ENCODE measurements at places on chromosomes 13 and 19.
A peak's percentile ranks its signal among the peaks of the same experiment; 100 is the strongest.

DNA sequence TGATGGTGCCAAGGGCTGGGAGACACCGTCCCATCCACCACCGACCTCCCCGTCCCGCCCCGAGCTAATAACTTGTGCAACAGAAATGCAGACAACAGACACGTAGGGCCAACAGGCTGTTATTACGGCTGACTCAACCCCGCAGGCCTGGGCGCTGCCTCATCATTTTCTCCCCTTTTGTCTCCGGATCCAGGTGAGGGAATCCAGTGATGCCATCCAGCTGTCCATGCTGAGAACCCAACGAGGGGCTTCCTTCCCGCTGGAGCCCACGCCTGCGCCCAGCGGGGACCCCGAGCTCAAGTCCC lies 6.4 kb upstream of the DIRAS1 start:
- DNase-seq, result no peak

GRCh38 chr19:53511933-53512374 lies 26.0 kb upstream of the ZNF331 start:
- no peak for DNase-seq

DNA sequence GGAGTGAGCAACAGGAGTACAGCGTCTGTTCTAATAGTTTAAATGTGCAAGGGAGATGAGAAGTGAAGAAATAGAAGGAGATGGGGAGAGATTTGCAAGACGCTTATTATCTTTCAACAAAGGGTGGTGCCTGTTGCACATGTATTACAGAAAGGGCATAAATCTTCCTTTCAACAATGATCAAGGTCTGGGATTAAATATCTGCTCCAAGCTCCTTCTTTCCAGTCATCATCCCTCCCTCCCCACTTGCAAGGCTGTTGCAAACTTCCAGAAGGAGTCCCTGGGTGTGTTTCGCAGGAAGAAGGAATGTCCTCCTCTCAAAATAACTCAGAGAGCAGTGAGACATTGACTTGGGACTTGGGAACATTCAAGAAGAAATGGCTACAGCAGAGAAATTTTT lies 63.5 kb upstream of the MYCBP2 start:
- DNase-seq, result no peak

DNA sequence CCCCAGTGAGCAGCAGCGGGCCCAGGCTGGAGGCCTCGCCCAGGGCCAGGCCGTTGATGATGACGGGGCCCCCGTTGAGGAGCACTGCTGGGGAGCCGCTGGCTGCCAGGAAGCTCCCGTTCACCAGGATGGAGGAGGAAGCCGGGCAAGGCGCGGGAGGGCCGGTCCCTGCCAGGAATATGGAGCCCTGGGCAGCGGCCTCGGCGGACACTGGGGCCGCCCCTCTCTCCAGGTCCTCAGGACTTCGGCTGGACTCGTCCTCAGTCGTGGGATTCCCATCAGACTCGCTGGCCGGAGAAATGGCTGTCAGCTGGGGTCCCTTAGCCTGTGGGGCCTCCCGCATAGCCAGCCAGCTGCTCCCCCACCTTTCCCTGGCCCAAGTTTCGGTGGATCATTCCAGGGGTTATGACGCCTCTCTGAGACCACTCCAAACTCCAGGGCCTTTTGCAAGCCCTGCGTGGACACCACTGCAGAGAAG lies 2.1 kb downstream of the SIX5 start:
- no peak for DNase-seq

DNA sequence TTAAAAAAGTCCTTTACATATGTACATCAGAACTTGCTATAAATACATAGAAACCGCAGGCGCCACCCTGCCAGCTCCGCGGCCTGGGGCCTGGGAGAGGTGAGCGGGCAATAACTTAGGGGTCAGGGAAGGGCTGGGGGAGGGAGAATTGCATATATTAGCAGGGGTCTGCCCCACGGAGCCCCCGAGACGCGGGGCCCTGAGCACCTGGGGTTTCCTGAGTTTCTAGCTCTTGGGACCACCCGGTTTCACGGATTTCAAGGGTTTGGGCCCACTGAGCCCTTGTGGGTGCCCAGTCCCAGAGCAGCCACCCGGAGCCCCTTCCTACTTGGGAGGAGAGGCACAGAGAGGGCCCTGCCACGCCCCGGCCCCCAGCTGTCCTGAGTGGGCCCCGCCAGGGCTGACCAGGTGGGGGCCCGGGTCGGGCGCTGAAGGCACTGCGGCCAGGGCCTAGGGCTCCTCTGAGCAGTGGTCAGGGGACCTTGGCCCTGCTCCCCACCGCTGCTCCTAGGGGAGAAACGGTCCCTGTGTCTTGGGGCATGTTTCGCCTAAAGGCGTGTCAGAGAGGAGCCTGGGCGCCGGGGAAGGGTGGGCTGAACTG lies 4.0 kb downstream of the GPX4 start:
- DNase-seq, result no peak

DNA sequence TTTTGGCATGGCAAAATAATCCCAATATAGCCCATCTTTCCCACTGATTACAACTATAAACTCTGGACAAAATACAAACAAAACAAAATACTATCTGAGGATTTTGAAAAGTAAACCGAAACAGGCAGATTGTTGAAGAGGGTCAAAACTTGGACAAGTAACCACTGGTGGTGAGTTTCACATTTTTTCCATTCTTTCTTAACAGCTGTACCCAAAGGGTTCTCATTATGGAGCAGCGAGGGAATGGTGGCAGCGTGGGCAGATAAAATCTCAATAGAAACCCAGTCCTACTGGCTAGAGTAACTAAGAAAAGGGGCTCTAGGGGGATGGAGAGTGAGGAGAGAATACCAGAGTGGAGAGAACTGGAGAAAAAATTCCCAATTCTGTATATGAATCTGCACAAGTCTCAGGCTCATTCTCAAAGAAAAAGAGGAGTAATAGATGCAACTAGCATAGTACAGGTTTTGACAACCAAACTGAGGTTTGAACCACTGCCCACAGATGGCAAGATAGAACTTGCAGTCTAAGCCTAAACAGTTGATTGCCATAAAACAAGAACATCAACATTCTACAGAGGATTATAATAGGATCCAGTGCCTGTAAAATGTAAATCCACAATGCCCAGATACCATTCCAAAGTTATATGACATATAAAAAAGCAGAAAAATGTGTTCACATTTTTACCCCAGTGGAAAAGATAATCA lies 284.5 kb downstream of the KCNRG start:
- DNase-seq, result no peak

- DNase-seq, result no peak
These were observed 11.2 kb downstream of the ATP12A start for GRCh38 chr13:24691381-24691780.

GRCh38 chr13:53522034-53522433 lies 493.4 kb downstream of the OLFM4 start:
- no peak for DNase-seq

DNA sequence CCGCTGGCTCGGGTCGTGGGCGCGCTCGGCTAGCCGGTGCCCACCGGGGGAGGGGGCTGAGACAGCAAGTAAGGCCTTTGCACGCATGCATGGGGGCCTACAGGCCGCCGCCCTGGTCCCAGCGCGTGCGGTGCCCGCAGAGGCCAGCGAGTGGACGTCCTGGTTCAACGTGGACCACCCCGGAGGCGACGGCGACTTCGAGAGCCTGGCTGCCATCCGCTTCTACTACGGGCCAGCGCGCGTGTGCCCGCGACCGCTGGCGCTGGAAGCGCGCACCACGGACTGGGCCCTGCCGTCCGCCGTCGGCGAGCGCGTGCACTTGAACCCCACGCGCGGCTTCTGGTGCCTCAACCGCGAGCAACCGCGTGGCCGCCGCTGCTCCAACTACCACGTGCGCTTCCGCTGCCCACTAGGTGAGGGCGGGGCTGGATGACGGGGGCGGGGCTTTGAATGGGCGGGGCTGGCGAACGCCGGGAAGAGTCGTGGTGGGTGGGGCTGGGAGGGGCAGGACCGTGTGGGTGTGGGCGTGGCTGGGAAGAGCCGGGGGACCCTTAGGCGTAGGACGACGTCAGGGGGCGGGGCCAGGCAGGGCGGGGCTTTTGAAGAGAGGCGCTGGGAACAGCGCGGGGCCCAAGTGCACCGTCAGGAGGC lies 2.1 kb downstream of the CILP2 start:
- DNase-seq, result no peak

GRCh38 chr13:97856304-97856675 lies 97.2 kb upstream of the IPO5 start:
- no peak for DNase-seq

GRCh38 chr19:43485951-43486350 lies 18.6 kb downstream of the PHLDB3 start:
- no peak for DNase-seq

DNA sequence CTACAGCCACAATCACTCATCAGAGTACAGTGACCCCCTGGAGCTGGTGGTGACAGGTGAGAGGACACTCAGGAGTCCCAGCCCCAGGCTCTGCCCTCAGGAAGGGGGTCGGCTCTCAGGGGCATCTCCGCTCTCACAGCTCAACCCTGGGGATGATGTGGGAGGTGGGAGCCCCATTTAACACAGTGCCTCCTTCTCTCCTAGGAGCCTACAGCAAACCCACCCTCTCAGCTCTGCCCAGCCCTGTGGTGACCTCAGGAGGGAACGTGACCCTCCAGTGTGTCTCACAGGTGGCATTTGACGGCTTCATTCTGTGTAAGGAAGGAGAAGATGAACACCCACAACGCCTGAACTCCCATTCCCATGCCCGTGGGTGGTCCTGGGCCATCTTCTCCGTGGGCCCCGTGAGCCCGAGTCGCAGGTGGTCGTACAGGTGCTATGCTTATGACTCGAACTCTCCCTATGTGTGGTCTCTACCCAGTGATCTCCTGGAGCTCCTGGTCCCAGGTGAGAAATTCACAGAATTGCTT lies 1.0 kb downstream of the LILRA2 start:
- DNase-seq, result no peak

DNA sequence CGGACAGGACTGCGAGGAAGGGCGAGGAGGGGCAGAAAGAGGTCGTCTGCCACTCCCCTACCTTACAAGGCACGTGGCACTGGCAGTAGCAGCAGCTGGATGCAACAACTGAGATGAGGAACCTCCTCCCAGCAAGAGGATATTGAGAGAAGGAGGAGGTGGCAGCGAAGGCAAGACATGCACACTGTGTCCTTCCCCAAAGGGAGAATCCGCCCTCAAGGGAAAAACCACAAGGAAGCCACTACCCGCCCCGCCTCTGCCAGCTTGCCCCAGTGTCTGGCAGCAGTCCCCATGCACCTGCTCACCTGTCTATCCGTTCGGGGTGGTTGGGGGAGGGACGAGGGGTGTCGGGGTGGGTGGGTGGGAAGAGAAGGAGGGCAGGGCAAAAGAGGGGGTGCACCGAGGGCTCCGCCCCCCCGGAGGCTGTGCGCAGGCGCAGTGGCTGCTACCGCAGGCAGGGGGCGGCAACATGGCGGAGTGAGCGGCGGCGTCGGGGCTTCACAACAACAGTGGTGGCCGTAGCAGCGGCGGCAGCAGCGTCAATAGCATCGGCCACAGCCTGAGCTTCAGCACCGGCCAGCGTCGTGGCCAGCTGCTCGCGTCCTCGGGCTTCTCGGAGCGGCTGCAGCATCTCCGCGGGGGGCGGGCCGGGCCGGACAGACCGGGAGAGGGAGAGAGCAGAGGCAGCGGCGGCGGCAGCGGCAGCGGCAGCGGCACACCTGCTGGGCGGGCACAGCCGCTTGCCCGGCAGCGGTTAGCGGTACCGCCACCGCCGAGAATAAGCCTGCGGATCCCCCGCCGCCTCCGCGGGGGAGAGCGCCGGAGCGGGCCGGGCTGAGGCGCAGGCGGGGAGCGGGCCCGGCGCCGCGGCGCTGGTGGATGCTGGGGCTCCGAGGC lies at the start of gene NBEA:
TSS of gene NBEA (plus strand) at position 436 of the 897 bp plus-strand sequence. CDS start 551 bp downstream, outside the sequence.
- DNase-seq, result peak; percentile 67

DNA sequence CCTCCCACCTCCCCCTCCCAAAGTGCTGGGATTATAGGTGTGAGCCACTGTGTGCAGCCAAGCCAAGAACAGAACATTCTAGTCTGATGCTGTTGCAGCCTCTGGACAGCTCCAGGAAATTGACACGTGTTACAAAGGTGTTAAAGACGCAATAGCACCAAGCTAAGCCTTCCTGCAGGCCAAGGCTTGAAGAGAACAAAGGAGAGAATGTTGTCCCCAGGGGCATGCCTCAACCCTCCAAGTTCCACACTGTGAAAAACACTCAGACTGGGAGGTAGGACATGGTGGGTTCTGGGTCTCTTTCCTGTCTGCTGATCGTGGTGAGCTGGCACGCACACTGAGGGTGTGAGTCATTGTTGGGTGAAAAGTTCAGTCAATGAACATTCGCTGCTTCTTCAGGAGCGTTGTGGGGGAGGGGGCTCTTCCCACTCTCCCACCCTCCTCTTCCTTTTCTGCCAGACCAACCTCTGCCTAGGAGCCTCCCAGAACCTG lies 5.3 kb upstream of the PTPRS start:
- no peak for DNase-seq

- no peak for DNase-seq
These were observed 69.6 kb upstream of the RNF113B start for GRCh38 chr13:98246538-98247172.

GRCh38 chr13:31046711-31047279 lies 114.3 kb downstream of the TEX26 start:
- DNase-seq, result no peak

GRCh38 chr13:99760456-99760855 lies 211.1 kb downstream of the ZIC5 start:
- no peak for DNase-seq

DNA sequence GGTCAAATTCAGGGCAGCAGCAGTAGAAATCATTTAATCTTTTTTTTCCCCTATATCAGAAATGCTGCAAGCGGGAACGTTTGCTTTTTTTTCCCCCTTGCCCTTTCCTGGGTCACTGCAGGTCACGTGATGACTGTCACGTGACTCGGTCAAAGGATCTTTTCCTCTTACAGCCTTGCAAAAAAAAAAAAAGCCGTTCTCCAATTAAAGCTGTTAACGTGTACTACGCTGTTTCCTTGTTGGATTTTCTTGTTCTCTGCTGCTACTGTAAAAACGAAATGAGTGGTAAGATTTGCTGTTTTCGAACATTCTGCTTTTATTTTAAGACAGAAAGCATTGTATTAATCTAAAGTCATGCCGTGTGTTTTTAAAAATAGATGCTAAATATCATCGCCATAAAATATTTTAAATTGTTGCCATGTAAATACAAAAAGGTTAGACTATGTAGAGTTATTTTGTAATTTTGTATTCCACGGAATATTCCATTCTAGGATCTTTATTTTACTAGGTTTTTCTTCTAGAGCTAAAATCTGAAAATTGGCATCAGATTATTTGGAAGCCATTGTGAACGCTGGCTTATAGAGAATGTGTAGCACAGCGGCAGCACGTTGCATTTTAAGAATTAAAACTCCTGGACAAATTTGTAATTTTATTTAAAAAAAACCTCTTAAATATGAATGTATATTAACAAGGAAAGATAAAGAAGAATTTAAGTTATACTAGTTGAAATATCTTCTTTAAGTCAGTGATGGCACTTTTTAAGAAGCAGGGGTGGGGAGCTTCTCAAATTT lies 109.8 kb upstream of the MLNR start:
- DNase-seq, result peak; percentile 44
